ENCODE measurements at places on chromosomes 7 and 10. TPM values are rescaled to one million over a fixed set of nuclear protein-coding genes. Genes with fewer than 3 reads are reported as not detected.

GRCh38 chr7:99392046-99392445, 16.4 kb downstream of the PDAP1 start:
- H3K4me1 ChIP-seq = peaks cover 18% of the 10 kb centered on the region
- peaks cover 11% of the 10 kb centered on the region for H3K36me3 ChIP-seq
- no peak overlapping the region for H3K4me3 ChIP-seq
- DNase-seq = no peak

GRCh38 chr10:92156874-92157773, 133.8 kb downstream of the CPEB3 start:
- no peaks in the 10 kb centered on the region for H3K4me1 ChIP-seq
- H3K4me3 ChIP-seq = no peak overlapping the region
- no peaks in the 10 kb centered on the region for H3K27me3 ChIP-seq
- no peaks in the 10 kb centered on the region for H3K36me3 ChIP-seq
- H3K27ac ChIP-seq = no peak overlapping the region

GRCh38 chr7:144786522-144786921, 49.3 kb downstream of the TPK1 start:
- no peak overlapping the region for H3K27ac ChIP-seq
- no peaks in the 10 kb centered on the region for H3K27me3 ChIP-seq
- DNase-seq = no peak
- H3K36me3 ChIP-seq = no peaks in the 10 kb centered on the region

- H3K27me3 ChIP-seq = no peaks in the 10 kb centered on the region
- peak; percentile 60 for DNase-seq
- H3K27ac ChIP-seq = peak overlapping the region; percentile 83
- no peaks in the 10 kb centered on the region for H3K36me3 ChIP-seq
Measured at GRCh38 chr10:58513188-58514110, 777 bp downstream of the BICC1 start.

DNA sequence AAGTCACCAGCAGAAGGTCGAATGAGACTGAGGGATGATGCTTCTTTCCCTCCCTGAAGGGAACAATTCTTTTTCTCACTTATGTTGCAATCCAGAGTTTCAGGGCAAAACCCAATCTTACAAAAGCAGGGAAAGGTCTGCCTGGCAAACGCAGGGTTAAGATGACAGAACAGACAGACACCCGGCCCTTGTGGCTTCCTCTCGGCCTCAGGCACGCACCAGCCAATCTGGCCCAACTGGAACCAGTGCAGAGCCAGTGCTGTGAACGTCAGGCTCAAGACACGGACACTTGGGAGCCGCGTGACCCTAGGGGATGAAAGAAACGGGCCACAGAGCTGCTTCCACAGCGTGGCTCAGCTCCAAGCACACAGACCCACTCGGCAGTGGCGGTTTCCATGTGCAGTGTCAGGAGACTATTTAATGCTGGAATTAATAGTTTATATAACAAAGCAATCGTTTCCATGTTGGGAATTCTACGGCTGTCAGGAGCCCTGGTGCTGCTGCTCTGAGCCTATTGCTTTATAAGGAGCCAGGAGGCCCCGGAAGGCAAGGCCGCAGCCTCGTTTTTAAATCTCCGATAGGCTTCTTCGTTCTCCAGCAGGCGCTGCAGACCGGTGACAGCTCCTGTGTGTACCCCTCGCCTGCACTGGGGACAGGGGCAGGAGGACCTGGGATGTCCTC, 198.4 kb downstream of the DIP2C start:
- no peak for DNase-seq
- no peaks in the 10 kb centered on the region for H3K27me3 ChIP-seq
- peaks cover 59% of the 10 kb centered on the region for H3K4me1 ChIP-seq
- H3K36me3 ChIP-seq = no peaks in the 10 kb centered on the region

DNA sequence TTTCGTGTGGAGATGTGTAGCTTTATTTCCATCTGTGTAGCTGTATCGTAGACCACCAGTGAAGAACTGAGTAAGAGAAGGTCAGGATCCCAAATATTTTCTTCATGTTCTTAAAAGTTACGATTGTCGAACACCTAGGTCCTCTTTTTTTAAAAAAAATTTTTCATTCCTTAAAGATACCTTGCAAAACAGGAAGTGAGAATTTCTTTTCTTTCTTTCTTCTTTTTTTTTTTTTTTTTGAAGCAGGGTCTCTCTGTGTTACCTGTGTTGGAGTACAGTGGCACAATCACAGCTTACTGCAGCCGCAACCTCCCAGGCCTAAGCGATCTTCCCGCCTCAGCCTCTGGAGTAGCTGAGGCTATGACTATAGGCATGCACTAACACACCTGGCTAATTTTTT, 60.8 kb downstream of the PHTF2 start:
- H3K4me3 ChIP-seq = no peak overlapping the region
- no peaks in the 10 kb centered on the region for H3K27me3 ChIP-seq
- no peak for DNase-seq
- no peaks in the 10 kb centered on the region for H3K4me1 ChIP-seq

The RARRES2 gene
- total RNA-seq = 172 TPM

The EEPD1 gene
- total RNA-seq = 9.0 TPM

The TET1 gene
- total RNA-seq = 7.5 TPM

The ST8SIA6 gene
- total RNA-seq = 4.1 TPM

The CABCOCO1 gene
- not detected for total RNA-seq

The FEZF1 gene
- 0.22 TPM for total RNA-seq

The TMEM106B gene
- total RNA-seq = 47.9 TPM
